ENCODE measurements at places on chromosomes 7 and 10.

DNA sequence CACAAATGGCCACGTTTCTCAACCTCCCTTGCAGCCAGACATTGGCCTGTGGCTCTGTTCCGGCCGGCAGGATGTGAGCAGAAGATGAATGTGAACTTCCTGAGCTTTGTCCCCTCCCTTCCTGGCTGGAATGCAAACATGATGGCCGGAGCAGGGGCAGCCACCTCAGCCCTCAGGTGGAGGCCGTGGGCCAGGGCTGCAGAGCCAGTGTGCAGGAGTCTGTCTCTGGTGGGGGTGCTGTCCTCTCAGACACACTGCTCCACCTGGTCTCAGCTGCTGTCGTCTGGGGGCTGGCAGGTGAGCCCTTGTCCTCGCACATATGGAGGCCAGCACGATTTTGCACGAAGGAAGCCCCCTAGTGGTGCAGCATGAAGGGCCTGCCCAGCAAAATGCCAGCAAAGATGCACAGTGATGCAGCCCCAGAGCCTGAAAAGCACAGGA lies 25.3 kb upstream of the PWWP2B start:
- peak; percentile 62 for DNase-seq

DNA sequence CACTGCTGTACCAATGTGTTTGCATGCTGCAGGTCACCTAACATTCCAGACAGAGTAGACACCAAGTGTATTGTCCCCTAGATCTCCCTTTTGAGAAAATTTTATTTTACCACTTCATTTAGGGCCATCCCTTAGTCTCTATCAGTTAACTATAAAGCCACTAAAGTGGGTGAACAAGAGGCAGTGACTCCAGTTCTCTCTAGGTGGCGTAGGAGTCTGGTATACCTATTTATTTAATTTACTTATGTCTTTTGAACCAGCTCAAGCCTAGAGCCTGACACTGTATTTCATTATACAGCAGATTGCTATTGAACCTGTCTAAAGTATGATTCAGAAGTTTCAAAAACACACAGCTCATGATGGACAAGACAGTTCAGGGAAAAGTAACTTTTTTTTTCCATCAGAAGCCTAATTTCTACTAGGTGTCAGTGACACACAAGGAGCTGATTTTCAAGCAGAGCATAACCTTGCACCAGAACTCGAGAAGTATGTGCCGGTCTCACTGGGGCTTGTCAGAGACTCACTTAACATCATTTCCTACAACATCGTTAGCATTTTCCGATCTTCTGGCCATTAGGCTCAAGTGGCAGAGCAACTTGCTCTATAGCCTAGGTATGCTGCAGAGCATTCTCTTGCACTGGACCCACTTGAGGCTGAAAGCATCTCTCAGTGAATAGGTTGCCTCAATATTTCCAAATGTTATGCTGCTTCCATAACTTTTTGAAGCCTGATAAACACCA lies 175.4 kb downstream of the CDC14C start:
- DNase-seq, result peak; percentile 45

DNA sequence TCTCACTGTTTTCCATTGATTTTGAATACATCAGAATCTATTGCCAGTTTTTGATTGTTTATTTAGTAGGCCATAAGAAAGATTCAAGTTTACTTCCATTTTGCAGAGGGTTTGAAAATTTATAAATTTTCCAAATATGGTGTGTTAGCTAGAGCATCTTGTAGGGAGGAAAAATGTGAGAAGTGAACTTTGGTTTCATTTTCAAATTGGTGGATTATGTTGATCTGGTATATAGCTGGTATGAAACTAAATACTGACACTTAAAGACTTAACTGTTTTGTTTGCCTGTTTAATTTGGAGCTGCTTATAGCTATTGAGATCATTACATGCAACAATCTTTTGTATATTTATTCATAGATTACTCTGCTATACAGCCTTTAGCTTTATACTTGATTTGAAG lies 108.1 kb downstream of the ADAM22 start:
- DNase-seq, result no peak

GRCh38 chr7:34747867-34748727 lies 90.1 kb downstream of the NPSR1 start:
- peak; percentile 99 for DNase-seq

GRCh38 chr10:110758898-110759297 lies 112.8 kb upstream of the PDCD4 start:
- DNase-seq, result no peak

DNA sequence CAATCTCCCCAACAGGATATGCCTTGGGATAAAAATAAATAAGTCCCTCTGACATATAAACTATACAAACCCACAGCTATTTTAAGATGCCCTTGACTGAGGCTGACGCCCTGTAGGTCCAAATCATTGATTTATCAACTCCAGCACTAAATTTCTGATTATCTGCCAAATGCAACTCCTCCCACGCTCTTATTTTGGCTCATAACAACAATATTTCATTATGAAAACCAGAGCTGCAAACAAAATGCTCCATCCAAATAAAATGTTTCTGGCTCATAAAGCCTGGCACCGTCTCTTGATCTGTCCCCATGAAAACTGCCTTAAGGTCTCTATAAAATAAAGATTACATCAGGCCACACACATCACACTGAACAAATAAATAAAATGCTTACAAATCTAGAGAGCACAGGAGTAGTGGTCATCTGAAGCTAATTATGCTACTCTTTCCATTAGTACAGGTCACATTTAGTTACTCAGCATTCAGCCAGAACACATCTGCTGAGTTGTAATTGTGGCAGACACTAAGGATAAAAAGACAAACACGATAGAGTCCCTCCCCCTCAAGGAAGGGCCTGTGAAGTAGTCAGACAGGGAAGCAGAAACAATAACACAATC lies 28.8 kb downstream of the CACUL1 start:
- DNase-seq, result no peak

GRCh38 chr10:2882628-2883027 lies 184.7 kb upstream of the PFKP start:
- DNase-seq, result no peak

GRCh38 chr7:92729751-92730150 lies 106.6 kb downstream of the CDK6 start:
- DNase-seq, result no peak

DNA sequence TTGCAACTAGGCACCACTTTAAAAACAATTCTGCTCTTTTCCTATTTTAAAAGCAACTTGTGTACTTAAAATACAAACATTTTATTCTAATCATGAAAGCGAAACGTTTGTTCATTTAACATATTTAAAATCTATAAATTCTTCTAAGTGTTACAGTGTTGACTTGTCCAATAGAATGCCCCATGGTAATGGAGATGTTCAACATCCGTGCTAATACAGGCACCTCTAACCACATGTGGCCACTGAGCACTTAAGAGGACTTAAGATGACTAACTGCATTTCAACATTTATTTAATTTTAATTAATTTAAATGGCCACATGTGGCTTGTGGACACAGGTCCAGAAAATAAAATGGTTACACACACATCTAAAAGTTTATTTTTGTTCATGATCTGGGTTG lies 115.1 kb downstream of the TPK1 start:
- DNase-seq, result no peak

GRCh38 chr7:94782777-94783176 lies 124.6 kb upstream of the PPP1R9A start:
- no peak for DNase-seq

DNA sequence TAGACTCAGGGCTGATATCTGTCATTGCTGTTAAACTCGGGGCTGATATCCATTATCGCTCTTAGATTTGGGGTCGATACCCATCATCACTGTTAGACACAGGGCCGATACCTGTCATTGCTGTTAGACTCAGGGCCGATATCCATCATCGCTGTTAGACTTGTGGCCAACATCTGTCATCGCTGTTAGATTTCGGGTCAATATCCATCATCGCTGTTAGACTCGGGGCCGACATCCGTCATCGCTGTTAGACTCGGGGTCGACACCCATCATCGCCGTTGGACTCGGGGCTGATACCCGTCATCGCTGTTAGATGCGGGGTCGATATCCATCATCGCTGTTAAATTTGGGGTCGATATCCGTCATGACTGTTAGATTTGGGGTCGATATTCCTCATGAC lies 54.8 kb downstream of the BEND7 start:
- no peak for DNase-seq

- DNase-seq, result no peak
Observed at GRCh38 chr7:25399000-25399750, 170.9 kb upstream of the NPVF start.

DNA sequence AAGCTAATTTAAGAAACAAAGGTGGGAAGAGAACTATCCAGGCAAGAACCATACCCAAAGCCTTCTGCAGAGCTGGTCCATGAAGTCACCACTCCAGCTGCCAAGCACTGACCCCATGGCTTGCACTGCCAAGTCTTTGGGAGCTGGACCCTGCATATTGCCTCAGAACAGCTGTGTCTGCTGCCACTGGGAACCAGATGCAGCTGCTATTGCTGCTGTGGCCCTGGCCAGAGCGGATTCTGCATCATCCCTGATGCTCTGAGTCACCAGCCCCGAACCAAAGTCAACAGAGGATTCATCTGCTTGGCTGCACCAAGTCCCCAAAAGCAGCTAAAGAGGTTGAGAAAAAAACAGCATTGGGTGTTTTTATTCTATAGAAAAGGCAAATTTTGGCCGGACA lies 39.2 kb upstream of the GSAP start:
- peak; percentile 17 for DNase-seq

DNA sequence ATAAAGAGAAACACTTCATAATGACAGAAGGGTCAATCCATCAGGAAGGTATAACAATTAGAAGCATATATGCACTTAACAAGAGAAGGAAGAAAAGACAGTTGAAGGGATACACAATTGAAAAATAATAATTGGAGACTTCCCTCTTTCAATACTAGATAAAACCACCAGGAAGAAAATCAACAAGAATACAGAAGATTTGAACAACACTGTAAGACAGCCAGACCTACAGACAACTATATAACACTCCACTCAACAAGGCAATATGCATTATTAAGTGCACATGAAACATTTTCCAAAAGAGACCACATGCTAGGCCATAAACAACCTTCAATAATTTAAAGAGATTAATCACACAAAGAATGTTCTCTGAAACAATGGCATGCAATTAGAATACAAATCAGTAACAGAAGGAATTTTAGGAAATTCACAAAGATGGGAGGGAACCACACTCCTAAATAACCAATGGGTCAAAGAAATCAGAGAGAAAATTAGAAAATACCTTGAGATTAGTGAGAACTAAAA lies 35.1 kb downstream of the ZNF438 start:
- no peak for DNase-seq

- DNase-seq, result no peak
Observed at GRCh38 chr7:108328174-108328651, 128.0 kb downstream of the NRCAM start.

DNA sequence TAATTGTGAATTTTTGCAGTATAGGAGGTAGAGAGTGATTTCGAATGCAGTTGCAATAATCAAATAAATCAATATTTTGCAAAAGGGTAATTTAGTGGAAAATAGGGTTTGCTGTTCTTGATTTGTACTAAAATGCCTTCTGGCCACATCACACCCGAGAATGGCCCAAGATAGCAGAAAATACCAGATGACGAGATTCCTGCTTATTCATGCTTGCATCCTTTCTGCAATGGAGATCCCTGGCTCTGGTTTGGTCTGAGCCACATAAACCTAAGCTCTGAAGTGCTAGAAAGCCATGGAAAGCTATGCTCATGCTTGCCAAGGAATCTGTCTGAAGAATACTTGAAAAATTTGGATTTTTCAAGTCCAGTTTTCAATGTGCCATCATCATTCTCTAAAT lies 634.2 kb upstream of the COBL start:
- DNase-seq, result no peak

DNA sequence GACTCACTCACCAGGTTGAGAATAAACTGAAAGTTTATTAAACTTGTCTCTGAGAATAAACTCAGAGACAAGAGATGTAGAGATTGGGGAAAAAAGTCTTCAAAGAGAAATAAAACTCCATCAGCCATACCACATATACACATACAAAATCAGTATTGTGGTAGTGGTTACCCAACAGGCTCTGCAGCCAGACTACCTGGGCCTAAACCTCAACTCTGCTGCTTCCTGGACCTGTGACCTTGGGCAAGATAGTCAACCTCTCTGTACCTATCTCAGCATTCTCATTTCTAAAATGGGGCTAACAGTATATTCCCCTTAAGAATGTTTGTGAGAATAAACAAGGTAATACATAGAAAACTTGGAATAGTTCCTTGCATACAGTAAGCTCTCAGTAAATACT lies 15.3 kb downstream of the TPK1 start:
- DNase-seq, result no peak

DNA sequence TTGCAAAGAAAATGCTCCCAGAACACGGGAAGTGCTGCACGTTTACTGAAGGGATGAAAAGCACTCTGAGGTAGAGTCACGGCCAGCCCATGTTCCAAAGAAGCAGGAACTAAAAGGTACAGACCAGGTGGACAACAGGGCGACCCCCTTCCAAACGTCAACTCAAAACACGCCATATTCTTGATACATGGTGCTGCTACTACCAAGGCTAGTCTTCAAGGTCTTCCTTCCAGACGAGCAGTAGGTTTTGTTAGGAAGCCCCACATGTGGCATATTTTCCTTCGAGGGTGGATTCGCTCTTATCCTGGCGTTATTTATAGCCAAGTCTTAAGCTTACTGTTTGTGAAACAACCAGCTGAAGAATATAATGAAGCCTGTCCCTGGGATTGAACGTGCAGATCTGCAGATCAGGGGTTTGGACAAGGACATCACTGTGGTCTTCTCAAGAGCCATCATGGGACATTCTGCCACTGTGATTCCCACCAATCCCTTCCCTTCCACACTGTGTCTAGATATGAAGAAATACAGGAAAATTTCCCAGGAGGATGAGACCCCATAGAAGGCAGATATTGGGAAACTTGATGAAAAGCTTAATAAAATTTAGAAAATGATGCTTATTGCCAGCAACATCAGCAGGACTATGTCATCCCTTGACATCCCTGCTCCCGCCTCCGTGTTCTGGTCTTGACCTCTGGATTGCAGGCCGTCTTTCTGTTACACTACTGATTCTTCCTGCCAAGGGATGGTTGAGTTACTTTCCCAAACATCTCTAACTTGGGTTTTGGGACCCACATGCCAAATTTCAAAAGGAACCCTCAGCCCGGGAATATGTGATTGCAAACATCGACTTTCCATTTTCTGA lies 734.4 kb downstream of the PARD3 start:
- DNase-seq, result no peak

DNA sequence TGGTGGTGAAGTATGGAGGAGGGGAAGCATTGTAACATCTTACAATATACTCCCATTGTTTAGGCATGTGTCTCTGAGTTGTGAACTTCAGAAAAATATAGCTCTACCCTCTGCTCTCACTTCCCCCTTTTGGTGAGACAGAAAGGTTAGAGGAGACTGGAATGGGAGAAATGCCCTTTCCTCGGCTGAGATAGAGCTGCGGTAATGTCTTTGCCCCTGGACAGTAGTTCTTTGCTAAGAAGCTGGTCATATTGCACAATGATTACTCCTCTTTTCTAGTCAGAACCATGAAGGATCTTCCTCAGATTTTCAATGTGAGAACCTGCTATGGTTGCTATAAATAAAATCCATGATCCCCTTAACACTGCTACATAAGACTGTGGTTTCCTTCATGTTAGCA lies 171.0 kb downstream of the SEM1 start:
- no peak for DNase-seq

GRCh38 chr10:73819513-73820093 lies 8.2 kb upstream of the NDST2 start:
- peak; percentile 80 for DNase-seq

- peak; percentile 52 for DNase-seq
Observed at GRCh38 chr10:99431190-99431760, 851 bp upstream of the GOT1 start.
